ENCODE measurements at places on chromosomes 4 and X.
A peak's percentile ranks its signal among the peaks of the same experiment; 100 is the strongest.

DNA sequence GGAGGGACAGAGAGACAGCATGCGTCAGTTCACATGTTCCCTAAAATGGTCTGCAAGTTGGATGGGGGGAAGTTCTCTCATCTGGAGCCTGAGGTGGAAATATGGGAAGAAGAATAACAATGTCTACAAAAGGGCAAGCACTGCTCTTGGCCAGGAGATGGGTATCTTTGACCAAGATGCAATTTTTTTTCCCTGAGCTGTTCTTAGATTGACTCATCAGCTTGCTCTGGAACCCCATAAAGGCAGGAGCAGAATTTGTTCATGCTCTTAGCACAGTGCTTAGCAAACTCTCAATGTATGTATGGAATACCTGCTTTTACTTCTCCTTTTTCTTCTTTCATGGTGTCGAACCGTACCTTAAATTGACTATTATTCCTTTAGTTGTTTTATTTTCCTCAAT, 90.5 kb upstream of the ZNF827 start:
- DNase-seq: no peak

DNA sequence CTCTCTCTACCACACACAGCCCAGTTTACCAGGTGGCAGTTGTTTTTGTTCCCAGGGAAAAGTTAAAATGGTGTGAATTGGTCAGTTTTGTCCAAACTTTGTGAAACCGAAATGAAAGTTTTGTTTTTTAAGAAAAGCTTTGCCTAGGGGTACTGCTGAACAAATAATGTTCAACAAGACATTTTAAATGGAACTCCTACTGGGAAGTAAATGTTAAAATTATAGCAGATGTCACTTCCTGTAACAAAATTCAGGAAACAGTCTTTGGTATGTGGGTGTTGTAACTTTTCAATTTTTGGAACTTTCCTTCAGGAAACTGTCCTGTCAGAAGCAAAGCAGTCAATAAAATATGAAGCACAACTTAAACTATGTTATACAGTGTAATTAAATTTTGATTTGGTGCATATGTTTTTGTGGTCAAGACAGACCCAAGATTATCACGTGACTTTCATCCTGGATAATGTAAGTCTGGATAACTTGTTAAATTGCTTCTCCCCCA, 79.5 kb downstream of the AFF1 start:
- DNase-seq: peak; percentile 48

- DNase-seq: no peak
These were observed 147.7 kb upstream of the GYPA start for GRCh38 chr4:144288011-144288903.

DNA sequence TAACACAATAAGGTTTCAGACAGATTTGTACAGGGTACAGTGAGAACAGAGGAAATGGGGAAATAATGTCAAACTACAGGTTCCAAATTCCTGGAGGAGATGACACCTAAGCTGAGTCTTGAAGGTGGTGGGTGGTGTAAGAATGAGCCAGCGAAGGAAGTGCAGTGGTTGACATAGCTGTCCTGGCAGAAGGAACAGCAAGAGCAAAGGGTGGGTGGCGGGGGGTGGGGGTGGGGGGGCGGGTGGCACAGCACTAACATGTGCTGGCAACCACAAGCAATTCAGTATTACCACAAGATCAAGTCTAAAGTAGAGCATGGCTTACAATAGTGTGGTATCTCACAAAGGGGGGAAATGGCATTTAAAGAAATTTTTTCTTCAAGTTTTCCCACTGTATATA, 13.1 kb upstream of the G3BP2 start:
- DNase-seq: no peak

- no peak for DNase-seq
These were observed 173.5 kb downstream of the DCLK2 start for GRCh38 chr4:150251752-150252190.

- DNase-seq: no peak
These were observed 18.0 kb downstream of the CMC4 start for GRCh38 chrX:155052738-155053498.

DNA sequence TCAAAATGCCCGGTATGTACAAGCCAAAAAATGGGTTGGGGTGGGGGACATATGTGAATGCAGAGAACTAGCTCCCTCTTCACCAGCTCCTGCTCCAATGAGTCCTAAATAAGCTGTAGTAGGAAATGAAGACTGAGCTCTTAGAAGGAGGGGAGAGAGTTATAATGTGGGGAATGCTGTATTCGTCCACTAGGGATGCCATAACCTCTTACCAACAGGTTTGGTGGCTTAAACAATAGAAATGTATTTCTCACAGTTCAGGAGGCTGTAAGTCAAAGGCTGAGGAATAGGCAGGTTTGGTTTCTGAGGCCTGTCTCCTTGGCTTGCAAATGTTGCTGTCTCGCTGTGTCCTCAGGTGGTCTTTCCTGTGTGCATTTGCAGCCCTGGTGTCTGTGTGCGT, 4.4 kb upstream of the INPP4B start:
- DNase-seq: no peak

GRCh38 chrX:130108647-130109428, 1.5 kb downstream of the ELF4 start:
- DNase-seq: no peak

DNA sequence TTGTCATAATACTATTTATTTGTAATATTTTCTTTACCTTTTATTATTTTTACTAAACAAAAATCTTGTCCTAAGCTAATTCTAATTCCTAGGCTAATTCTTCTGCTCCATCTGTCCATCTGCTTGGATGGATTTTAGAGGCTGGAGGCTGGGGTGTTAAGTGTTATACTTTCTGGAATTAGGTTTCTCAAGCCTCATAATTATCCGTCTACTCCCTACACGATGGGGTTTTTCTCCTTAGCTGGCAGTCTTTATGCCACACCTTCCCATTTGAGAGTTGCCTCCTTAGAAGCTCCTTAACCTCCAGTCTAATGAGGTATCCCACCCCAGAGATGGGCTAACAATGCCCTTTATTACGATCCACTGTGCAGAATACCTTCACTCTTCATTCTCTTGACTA, 37.6 kb upstream of the LGI2 start:
- no peak for DNase-seq

DNA sequence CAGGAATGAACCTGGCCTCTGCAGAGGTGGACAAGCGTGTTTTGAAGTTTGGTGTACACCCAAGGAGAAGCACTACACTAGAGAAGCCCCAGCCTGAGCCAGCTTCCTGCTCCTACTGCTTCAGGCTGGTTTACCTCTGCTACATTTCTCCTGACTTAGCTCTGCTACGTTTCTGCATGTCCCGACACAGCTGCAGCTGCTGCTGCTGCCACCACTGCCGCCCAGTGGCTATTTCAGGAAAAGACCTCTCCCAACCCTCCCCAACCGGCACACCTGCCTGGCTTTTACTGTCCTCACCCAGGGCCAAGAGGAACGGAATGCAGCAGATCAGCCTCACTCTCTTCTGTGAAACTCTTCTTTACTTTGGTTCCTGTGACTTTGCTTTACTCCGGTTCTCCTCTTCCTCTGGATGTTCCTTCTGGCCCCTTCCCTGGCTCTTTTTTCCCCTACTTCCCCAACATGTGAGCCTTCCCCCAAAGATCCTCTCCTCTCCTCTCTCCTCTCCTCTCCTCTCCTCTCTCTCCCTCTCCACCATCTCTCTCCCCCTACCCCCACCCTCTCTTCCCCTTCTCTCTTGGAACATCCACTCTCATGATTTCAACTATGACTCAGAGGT, 3.1 kb upstream of the P2RY4 start:
- no peak for DNase-seq

- no peak for DNase-seq
These were observed 86.0 kb downstream of the LRP2BP start for GRCh38 chr4:185309770-185310169.

- DNase-seq: no peak
These were observed 20.4 kb upstream of the UBA6 start for GRCh38 chr4:67721315-67721769.

DNA sequence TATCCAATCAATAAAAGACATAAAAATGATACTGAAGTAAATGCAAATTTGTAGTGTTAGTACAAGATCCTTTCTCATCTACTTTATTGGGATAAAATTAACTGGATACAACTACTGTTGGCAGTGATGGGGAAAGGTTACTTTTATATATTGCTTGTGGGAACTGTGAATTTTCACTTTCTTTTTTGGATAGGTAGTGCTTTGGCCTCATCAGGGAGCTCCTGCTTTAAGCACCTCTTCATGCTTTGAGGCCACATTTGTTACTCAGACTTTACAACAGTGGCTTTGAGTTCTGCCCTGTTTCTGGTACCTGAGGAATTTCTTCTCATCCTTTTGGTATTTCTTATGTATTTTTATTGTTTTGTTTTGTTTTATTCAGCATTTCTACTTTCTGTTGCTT, 316.8 kb upstream of the ZCCHC13 start:
- no peak for DNase-seq

GRCh38 chr4:176137631-176138030, 57.8 kb downstream of the SPATA4 start:
- peak; percentile 3 for DNase-seq

DNA sequence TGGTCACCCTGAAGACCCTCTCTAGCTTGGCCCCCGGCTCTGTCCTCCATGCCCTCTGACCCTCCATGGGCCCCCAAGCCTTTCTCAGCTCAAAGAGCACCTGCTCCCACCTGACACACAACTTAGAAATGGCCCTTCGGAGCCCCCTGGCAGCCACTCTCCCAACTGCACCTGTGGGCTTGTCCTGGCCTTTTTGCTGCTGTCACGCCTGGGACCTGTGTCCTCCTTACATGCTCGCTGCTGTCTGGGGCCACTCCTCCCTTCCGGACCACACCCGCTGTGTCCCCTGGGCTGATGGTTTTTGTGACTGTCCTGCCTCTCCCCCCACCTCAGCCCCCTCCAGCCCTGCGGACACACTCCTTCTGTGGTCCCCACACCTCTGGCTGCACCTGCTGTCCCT, 106.2 kb upstream of the AFAP1 start:
- DNase-seq: no peak

GRCh38 chrX:129726307-129727111, 12.3 kb upstream of the XPNPEP2 start:
- DNase-seq: no peak

GRCh38 chr4:168028970-168029597, 63.3 kb upstream of the ANXA10 start:
- no peak for DNase-seq

DNA sequence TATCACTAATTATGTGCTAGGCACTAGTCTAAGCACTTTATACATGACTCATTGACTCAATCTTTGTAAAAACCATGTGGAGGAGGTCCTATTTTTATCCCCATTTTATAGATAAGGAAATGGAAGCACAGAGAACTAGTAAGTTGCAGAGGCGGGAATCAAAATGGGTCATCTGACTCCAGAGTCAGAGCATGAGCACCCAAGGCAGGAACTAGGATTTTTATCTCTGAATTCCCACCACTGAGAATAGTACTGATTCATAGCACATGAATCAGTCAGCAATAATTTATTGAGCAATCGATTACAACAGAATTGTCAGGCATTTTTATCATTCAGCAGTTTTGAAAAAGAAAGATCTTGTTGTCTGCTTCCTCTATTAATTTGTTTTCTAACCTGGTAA, 19.3 kb downstream of the SCARB2 start:
- DNase-seq: peak; percentile 85

- no peak for DNase-seq
These were observed 176.4 kb downstream of the SNCA start for GRCh38 chr4:89660444-89661172.

- DNase-seq: no peak
These were observed 2.6 kb downstream of the DTHD1 start for GRCh38 chr4:36283912-36284465.

DNA sequence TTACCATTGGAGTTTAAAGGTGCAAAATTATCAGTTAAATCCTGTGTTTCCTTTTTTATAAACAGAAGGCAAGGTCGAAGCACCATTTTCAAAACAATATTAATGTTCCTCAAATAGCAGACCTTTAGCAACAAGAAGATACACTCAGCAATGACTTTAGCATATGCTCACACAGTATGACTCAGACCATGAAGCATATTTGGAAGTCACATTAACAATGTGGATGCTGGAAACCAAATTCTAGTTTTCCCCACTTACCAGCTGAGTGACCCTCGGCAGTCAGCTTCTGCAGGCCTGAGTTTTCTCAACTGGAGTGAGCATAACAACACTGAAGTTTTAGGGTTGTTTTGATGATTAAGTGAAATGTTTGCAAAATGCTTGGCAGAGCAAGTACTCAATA, 130.5 kb downstream of the ANK2 start:
- DNase-seq: peak; percentile 5

DNA sequence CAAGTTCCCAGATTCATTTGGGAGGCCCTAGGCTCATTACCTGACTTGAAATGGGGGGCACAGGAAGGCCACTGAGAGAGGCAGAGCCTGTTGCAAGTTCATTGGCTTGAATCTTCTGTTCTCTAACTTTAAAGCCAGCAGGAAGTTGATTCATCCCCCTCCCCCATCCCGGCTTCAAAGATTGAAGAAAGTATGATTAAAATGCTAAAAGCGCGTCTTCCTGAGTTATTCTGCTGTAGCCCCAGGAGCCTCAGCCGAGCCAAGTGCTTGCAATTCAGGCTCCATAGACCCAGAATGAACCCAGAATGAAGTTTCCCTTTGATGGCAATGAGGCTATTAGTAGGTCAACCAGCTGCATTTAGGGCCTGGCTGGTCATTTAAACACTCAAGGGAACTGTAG, 14.7 kb downstream of the CHST7 start:
- no peak for DNase-seq

GRCh38 chrX:20139966-20140365, 1.7 kb downstream of the EIF1AX start:
- DNase-seq: peak; percentile 89

- no peak for DNase-seq
These were observed 438.5 kb downstream of the ADGRL3 start for GRCh38 chr4:61638591-61638990.

DNA sequence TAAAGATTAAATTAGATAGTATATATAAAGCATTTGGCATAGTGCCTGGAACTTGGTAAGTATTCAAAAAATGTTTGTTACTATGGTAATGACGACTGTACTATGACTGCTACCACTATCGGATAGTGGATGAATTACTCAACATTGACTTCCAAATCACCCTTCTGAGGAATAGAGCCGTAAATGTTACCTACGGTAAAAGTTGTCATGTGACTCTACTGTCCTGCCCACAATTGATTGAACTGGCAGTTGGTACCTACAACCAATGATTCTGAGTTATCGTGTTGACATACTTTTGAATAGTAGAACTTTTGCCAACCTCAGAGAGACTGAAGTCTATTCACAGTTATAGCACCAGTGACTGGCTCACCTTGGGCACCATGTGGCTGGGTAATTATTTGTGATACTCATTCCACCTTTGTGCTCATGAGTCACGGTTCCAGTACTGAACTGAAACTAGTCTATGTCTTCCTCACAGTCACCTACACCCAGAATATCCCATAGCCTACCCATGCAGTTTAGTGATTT, 185.5 kb upstream of the PITX2 start:
- DNase-seq: no peak

- no peak for DNase-seq
These were observed 559 bp upstream of the RHOH start for GRCh38 chr4:40196272-40196671.

GRCh38 chr4:164571593-164572390, 182.1 kb upstream of the SMIM31 start:
- DNase-seq: no peak
